Hematopoietic multipotent progenitor cell treated with erythropoietin and hydrocortisone succinate and interleukin-3 and kit ligand, for 4 days (in vitro differentiated cells): ENCODE measurements at places on chromosomes 11 and 22.

GRCh38 chr11:60116996-60117790, 28.7 kb downstream of the MS4A2 start:
- DNase-seq, result no peak

DNA sequence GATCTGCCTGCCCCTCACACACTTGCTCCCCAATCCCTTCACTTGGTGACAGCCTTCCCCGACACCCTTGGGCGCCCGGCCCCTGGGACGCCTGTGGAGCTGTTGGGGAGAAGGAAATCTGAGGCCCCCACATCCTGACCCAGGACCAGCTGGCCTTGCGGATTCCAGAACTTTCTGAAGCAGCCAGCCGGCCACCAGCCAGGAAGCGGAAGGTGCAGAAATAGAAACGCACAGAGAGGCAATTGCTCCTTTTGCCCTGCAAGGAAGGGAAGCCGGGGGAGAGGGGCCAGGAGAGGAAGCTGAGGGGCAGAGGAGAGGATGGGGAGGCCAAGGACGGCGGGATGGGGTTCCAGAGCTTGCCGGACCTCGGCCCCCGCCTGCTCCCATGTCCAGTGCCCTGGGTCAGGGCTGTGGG, 66.7 kb upstream of the LINC01488 start:
- no peak for DNase-seq

- no peak for DNase-seq
Observed at GRCh38 chr11:27186580-27186979, 146.0 kb downstream of the BBOX1 start.

- DNase-seq, result no peak
Observed at GRCh38 chr11:117385906-117386305, 58.3 kb downstream of the CEP164 start.

GRCh38 chr22:45473626-45474237, 29.0 kb upstream of the FBLN1 start:
- no peak for DNase-seq

DNA sequence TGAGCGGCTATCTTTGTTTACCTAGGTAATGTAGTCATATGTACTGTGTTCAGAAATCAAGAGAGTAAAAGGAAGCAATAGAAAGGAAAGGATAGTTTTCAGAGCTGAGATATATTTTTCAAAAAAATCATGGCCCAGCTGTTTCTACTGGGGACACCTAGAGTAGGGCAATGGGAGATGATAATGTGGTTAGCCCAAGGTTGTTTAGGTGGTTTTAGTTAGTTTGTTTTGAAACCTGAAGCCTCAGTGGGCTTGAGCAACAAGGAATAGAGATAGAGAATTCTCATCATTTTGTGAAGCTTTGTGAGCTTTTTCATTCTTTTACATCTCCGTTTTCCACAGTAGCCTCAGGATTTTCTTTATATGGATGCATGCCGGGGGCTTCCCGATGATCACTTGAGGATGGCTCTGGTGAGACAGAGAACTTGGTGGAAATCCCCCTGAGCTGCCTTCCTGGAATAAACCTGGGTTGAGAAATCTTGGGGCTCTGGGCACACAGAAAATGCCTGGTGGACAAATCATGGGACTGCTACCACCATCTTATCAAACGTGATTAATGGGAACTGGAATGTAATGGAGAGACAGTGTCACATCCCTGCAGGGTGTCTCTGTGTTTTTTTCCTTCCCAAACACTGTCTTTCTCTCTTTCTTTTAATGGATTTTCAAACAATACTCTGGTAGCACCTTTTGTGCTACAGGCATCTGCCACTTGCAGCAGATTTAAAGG, 49.0 kb downstream of the ARHGAP42 start:
- DNase-seq, result no peak

- DNase-seq, result no peak
Observed at GRCh38 chr22:20802922-20803553, 29.1 kb downstream of the SERPIND1 start.
